Glomerular endothelial cell (primary cell): ENCODE measurements at places on chromosomes 1 and 21.

DNA sequence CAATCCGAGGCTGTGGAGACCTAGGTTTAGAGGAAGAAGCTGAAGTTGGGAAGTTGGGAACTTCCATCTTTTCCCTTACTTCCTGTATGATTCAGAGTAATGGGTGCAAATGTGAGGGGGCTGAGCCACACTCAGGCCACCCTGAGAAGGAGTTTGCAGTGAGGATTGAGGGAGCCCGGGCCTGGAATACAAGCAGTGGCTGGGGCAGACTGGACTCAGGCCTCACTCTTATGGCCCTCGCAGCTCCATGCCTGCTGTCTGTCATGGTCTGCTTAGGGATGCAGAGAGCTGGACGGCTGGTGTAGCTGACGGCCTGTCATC lies 73.7 kb upstream of the RAB4A start:
- no peak for DNase-seq

- no peak for DNase-seq
Observed at GRCh38 chr1:19037659-19038058, 81.2 kb upstream of the IFFO2 start.

DNA sequence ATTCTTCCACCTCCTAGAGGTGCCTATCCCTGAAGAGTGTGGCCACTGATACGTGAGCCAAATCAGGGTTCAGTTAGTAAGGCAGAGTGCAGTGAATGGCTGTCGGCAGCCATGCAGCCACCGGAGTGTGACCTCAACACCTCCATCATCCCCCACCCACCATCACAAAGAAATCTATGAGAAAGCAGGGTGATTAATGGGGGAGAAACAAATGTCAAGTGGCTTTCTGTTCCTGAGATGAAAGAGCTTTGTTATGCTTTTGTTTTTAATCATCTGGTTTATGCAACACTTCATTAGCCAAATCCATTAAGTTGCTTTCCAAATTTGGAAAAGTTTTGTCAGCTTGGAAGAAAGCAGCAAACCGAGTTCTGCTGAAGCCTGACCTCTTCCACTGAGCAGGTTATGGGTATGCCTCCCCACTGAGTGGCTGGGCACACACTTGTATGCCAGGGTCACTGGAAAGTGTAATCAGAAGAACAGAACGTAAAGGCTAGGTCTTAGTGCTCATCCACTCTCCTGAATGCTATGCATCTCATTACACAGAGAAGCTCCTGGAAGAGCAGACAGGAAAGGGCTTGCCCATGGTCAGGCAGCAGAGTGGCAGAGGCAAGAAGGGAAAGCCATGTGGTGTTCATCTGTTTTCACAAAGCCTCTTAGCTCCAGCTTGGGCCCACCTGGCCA lies 57.1 kb upstream of the ATP1B1 start:
- DNase-seq = no peak

- DNase-seq = no peak
Observed at GRCh38 chr1:96474985-96475743, 246.4 kb upstream of the PTBP2 start.

DNA sequence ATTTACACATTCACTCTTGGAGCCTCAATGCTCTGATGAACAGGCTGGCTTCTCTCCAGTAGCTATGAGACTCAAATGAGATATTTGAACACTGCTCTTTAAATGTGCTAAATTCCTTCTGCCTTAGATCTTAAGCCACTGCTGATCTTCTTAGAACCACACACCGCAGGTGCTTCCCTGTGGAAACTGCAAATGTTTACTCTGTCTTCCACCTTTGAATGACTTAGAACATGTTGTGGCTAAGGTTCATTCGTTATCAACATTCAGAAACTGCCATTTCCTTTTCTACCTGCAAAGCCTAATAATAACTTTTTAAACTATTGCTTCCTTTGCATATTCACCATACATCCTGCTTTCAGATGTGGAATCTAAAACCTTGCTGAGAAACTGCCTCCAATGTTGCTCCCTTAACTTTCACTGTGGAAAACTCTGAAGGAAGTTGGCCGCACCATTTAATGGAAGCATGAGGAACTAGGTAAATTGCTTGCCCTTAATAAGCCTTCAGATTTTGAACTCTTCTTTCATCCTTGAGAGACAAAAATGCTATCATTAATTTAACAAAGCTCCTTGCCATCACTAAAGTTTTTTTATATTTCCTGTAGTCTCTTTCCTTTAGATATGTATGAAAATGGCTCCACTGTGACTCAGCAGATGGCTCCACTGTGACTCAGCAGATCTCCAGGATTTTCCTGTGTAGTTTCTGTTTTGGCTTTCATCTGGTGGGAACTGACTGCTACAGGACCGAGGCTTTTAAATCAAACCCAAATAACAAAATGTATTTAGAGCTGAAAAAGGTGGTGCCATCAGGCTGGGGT lies 143.8 kb downstream of the TNFSF18 start:
- DNase-seq = peak; percentile 98
